H1 (cell line): ENCODE measurements at places on chromosomes 5 and 9. TPM values are rescaled to one million over a fixed set of nuclear protein-coding genes. Genes with fewer than 3 reads are reported as not detected.

The NRG2 gene
- 0.21 and 0.54 TPM in 2 replicates for total RNA-seq

The SCGB3A2 gene
- 63.6 and 74.3 TPM in 2 replicates for total RNA-seq

The CER1 gene
- 2.2 and 3.4 TPM in 2 replicates for total RNA-seq

The CD180 gene
- not detected in 2 replicates for total RNA-seq

The CCIN gene
- total RNA-seq: 0.19 and 0.27 TPM in 2 replicates

The C9orf57 gene
- total RNA-seq: not detected in 2 replicates

The SPOCK1 gene
- total RNA-seq: 14.0 and 18.1 TPM in 2 replicates

GRCh38 chr9:125652759-125653158 lies 54.2 kb downstream of the MAPKAP1 start:
- DNase-seq: no peak

- no peak for DNase-seq
These were observed 138.3 kb downstream of the OLFM1 start for GRCh38 chr9:135225619-135226228.

GRCh38 chr9:138077898-138078540 lies 200.4 kb downstream of the CACNA1B start:
- DNase-seq: no peak

DNA sequence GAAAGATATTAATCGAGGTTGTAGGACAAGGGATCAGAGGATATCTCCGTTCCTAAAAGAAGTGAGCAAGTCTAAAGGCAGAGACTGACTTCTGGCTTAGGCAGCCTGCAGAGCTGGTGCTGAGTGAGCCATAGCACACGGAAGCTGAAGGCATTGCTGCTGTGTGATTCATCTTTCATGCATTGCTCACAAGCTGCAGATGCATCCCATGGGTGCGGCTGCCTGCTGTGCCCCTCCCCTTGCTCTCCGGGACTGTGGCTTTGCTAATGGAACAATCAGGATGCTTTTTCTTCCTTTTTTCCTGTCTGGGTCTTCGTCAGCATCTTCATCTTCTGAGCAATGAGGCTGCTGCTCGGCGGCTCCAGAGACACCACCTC lies 341.4 kb downstream of the DIRAS2 start:
- peak; percentile 31 for DNase-seq

DNA sequence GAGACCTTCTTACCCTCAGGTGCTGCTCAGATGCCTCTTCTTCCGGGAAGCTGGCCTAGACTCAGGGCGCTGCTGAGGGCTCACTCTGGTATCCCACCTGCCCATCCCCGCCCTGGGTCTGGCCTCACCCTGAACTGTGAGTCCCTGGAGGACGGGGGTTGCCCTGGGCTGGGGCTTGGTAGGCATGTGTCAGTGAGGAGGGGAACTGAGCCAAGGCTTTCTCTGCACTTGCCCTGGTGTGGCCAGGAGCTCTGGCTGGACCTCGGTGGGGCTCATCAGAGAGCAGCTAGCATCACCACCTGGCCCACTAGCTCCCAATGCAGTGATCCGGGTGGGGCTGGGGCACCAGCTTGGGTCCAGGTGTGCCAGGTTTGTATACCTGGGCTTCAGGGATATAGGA lies 15.6 kb downstream of the PLEKHG4B start:
- no peak for DNase-seq

GRCh38 chr5:141747152-141748141 lies 65.4 kb upstream of the ARAP3 start:
- peak; percentile 80 for DNase-seq

DNA sequence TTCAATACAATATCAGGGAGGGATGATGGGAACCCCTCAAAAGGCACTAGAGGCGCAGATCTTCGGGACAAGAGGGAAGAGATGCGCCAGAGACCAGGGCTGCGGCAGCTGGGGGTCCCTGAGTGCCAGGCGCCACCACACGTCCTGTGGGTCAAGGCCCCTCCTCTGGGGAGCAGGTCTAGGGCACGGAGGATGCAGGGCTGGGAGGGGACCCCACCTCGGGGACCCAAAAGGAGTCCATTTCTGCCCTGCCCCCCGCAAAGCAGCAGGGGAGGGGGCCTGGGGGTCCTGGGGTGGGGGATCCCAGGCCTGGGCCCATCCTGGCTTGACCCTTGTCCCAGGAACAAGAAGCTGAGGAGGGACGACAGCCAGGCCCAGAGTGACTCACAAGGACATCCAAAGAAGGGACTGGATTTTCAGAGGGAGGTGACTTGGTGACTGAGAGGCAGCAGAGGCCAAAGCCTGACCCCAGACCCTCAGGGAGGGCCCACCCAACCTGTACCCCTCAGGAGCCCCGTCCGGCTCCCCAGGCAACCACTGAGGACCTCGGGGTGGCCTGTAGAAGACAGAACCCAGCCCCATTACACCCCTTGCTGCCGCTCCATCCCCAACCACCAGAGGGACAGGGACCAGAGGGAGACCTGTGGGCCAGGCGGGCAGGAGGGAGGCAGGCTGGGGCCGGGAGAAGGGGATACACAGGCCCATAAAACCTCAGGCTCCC lies 54.2 kb downstream of the LRSAM1 start:
- DNase-seq: no peak

- DNase-seq: no peak
These were observed 14.5 kb upstream of the AFAP1L1 start for GRCh38 chr5:149257131-149257530.

DNA sequence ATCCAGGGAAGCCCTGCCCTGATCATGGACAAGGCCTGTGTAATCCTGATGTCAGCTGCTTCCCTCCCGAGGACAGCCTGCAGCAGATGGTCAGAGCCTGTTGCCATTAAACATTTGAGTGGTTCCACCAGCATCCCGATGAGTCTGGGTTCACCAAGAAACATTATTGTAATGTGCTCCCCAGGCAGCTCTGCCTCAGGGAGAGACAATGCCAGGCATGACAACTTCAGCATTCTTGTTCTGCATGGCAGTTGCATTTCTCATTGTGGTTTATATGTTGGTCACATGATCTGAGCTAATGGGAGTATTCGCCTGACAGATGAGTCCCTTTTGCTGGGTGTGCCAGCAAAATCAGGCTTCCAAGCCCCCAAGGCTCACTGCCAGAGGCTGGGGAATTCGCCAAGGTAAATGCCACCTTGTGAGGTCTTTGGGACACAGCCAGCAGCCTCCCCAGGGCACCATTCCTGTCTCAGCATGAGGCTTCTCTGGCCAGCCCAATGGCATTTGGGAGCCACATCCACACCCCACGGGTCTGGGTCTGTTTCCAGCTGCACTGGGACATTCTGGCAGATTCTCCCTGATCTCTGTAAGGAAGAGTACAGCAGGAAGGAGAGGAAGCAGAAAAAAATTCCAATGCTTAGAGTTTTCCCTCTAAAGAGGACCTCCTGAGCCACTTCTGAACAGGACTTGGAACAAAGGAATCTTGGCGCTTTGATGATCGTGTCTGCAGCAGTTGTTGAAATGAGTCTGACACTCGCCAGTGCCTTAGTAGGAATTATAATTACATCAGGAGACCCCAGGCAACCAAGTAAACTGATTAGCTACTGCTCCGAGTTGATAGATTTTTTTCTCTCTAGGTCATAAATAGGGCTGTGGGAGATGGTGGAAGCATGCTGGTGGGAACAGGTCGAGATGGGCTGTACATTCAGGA lies 18.7 kb downstream of the KCNIP1 start:
- DNase-seq: no peak

DNA sequence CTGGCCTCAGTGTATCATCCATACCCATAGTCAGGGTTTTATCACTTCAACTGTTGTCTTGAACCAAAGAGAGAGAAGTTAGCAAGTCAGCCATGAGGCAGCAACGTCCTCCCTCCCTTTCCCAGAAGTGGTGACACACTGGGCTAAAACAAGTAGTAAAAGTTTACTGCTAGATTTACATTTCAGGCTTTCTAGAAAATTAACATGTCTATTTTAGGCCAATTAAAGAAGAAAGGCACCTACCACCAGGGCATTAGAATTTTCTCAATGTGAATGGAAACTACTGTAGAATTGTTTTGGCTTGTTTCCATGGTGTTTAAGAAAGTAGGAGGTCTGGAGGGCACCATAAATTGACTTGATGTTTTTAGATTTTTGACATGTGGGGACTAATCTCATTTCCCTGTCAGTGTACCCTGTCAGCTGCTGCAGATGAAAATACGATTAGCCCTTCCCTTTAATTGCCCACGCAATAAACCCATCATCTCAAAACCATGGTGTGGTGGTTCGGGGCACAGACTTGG lies 121.8 kb upstream of the ELL2 start:
- no peak for DNase-seq

DNA sequence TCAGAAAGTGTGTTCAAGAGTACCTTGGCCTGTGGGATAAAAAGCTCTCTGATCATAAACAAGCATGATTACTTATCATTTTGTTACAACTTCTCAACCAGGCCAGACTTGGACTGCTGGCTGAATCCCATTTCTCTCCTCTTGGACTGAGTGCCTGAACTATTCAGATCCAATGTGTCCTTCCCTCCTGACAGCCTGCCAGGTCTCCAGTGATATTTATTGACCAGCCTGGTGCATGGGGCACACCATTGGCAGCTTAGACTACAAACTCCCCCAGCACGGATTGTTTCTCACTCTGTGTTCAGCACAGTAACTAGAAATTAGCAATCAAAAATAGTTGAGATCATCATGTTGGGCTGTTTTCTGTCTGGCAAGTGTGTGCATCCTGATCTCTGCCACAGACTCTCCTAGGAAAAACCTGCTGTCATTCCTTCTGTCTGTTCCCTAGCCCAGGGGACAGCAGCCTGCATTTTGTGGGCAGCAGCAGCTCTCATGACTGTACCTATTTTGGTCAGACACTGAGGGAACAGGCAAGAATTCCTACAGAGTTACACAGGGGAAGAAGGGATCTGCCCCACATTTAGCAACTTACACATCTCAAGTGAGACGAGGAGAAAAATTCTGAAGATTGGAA lies 348.1 kb downstream of the ADAMTS6 start:
- DNase-seq: no peak

DNA sequence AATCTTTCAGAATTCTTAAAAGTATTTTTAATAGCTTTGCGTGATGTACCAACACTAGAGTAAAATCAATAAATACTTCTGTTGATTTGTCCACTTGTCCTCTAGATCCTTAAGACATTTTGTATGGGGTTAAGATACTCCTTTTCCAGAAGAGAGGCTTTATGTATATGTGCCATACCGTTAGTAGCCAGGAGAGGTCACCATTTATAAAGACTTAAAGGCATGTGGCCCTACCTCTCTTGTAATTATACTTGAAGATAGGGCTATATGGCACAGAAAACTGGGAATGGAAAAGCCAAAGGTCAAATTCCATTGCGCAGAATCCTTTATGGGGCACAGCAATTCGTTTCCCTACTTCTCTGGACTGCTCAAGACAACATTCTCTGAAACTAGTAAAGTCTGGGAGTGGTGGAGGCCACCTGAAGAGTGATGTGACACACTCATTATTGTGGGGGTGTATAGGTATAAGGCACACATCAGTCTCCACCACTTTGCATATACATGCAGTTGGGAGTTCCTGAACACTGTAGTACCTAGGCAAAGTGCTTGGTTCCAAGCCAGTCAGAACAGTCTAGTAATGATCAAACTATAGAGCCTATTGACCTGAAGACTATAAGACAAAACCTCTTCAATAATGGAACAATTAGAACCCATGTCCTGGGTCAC lies 140.1 kb upstream of the FBXL17 start:
- DNase-seq: no peak

DNA sequence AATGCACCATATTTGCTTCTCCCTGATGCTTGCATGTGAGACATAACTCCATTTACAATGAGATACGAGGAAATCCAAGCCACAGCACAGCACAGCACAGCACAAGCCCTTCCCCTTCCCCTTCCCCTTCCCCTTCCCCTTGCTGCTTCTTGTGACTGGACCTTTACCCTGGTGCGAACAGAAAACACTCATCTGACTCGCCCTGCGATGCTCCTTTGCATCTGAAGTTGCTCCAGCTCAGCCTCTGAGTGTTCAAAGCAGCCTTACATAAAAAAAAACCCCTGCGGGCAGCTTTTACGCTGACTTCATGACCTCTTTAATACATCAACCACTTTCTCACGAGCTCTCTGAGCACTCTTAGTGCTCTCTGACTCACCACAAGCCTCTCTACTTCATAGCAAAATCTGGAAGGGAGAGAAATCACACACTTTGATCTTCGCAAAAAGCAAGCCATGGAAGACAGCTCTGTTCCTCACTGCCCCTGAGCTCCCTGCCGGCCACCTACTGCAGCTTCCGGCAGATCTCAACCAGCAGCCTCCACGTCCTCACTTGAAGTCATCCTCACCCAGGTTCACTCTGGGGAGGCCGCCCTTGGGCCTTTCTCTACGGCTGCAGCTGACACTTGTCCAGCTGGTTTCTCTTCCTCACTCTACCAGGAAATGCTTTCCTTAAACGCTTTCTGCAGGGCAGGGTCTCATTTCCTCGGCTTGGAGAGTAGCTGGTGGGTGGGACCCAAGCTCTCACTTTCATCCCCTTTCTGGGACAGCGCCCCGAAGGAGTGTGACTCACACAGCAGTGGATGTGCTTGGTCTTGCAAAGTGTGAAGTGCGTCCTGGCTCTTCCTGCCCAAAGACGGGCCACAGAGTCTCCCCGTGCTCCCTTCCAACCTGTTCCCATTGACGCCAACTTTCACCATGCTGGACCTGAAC lies 5.3 kb downstream of the SLC34A1 start:
- DNase-seq: no peak

DNA sequence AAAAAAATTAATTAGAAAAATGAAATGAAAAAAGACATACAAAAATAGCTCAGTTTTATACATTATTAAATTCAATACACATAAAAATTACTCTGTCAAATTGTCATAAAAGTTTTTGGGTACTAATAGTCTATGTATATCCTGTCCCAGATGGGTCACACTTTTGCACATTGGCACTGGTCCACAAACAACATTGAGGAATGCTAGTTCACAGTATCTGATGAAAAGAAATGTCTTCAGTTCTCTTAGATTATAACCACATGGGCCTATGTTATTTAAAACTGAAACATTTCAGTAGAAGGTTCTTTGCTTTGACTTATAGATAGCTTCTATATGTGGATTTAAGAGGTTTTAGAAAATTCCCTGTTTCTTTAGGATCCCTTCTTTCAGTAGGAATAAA lies 39.8 kb downstream of the LNPEP start:
- DNase-seq: no peak

DNA sequence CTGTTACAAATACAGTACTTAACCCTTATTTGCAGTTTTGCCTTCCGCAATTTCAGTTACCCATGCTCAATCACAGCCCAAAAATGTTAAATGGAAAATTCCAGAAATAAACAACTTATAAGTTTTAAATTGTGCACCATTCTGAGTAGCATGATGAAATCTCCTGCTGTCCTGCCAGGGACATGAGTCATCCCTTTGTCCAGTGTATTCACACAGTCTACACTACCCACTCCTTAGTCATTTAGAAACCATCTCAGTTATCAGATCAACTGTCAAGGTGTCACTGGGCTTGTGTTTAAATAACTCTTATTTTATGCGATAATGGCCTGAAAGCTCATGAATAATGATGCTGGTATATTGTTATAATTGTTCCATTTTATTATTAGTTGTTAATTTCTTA lies 95.8 kb downstream of the PLCXD3 start:
- DNase-seq: no peak
